ENCODE measurements at places on chromosomes 5 and 9. TPM values are rescaled to one million over a fixed set of nuclear protein-coding genes. Genes with fewer than 3 reads are reported as not detected.

DNA sequence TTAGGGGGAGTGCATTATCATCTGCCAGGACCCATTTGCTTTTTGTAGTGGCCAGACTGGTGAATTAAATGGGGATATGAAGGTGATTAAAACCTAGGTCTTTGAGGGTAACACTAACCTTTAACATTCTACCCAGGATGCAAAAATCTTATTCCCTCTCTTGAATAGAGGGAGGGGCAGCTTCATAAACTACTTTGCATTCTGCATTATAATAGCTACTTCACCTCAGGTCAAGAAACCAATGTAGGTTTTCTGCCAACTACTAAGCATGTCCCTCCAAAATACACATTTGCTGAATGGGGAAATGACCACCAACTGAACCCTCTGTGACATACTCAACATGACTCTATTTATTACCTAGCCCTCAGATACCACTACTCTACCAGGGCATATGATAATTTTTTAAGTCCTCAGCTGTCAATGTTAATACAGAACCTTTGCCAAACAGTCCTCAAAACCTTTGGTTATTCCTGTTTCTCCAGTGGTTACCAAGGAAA is 477.6 kb upstream of the CD180 start:
- DNase-seq, result no peak

DNA sequence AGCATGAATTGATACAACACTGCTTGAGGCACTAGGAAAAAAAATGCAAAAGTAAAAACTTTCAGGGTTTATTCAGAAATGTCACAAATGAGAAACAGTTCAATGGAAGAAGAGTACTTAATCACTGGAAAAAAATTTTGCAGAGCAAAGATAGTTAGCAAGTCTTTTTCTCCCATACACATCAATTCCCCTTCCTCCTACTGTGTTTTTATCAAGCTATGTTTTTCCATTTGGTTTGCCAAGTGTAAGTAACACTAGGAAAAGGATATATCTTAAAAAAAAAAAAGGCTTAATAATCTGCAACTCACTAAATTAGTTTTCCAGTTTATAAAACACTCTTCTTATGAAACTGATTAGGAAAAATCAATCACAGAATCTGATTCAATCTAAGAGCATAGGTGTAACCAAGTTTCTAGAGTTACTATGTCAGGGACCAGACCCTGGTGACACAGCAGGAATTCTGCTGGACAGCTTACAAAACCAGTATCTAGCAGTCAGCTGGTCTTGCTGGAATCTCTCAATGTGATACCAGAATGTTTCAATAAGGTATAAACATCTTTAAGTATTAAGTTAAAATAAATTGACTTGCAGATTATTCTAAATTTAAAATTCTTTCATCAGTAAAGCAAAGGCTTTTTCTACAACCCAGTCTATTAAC is 34.7 kb downstream of the RNF145 start:
- DNase-seq, result peak; percentile 53

- no peak for DNase-seq
These were observed 38.7 kb downstream of the F2R start for GRCh38 chr5:76754668-76755078.

DNA sequence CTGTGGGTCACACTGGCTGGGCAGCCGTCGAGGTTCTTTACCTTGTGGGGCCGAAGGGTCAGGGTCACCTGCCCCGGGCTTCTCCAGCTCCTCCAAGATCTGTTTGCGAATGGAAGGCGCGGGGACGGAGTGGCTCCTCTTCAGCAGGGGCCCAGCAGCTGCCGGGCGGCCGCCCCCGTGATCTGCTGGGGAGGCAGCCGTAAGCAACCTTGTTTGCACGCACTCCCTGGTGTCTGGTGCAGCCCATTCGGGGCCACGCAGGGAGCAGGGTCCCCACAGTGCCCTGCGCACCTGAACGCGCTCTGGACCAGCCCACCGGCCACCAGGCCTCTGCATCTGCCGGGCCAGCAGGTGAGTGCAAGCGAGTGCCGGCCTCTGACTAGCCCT is 34.9 kb downstream of the PNPLA7 start:
- no peak for DNase-seq

The FOXI1 gene
- total RNA-seq, result not detected

DNA sequence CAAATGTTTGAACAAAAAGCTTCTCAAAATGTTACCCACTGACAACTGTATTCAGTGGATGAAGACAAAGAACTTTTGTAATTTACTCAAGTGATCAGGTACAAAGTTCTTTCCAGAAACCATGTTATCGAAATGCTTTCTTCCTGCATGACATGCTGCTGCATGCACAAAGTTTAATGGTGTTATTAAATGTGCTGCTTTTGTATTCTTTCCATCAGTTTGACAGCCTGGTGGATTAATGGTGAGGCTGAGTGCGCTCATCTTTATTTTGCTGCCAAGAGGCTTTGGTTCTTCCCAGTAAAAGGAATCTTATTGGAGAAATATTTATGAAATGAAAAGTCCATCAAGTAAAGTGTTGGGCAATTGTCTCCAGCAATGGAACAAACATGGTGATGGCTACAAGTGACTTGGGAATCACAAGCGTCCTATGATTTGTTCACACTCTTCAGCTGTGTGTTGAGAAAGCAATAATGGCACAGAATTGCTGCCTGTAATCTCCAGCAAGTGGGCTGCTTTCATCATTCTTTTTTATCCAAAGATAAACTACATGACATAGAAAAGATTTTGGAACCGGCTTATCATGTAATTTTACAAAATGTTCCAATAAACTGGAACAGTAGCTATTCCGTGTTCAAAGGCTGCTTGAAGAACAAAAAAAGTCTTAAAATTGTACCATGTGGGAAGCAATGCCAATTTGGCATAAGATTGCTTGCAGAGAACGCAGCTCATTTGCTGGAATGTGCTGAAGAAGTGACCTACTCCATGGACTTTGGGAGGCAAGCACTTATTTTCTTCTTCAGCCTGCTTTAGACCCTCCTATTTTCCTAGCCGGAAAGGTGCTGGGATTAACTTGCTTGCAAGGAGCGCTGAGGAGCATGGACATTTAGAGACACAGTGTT is 153.1 kb downstream of the HSD17B3 start:
- no peak for DNase-seq

The GRM6 gene
- total RNA-seq, result not detected

The BRINP1 gene
- total RNA-seq, result 2.7 TPM

GRCh38 chr9:124779368-124780059 is 2.6 kb downstream of the OLFML2A start:
- DNase-seq, result peak; percentile 96

- DNase-seq, result peak; percentile 55
These were observed 35.6 kb upstream of the NIM1K start for GRCh38 chr5:43156388-43156787.

The DRD1 gene
- total RNA-seq, result 0.23 TPM

- peak; percentile 91 for DNase-seq
These were observed 339.4 kb downstream of the PRELID2 start for GRCh38 chr5:145495741-145496140.

GRCh38 chr9:91164724-91165520 is 196.8 kb downstream of the AUH start:
- DNase-seq, result peak; percentile 99

- DNase-seq, result peak; percentile 2
These were observed 17.4 kb downstream of the CDH9 start for GRCh38 chr5:27020973-27021372.

The WDR31 gene
- 1.6 TPM for total RNA-seq

DNA sequence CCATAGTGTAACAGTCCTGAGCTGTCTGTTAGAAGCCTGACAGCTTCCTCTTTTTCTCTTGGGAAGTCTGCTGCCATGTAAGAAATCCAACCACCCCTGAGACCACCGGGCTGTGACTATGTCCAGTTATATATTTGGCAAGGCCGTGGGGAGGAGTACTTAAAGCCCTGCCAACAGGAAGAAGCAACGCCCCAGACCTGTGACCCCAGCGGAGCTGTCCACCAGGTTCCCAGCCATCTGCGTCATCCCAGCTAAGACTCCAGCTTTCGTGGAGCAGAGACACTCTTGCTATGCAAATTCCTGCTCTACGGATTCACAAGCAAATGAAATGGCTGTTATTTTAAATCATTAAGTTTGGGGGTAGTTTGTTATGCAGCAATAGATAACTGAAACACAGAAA is 417.3 kb downstream of the TLE4 start:
- DNase-seq, result no peak

- no peak for DNase-seq
These were observed 42.6 kb upstream of the GFPT2 start for GRCh38 chr5:180395540-180396274.

The OTP gene
- 0.17 TPM for total RNA-seq

DNA sequence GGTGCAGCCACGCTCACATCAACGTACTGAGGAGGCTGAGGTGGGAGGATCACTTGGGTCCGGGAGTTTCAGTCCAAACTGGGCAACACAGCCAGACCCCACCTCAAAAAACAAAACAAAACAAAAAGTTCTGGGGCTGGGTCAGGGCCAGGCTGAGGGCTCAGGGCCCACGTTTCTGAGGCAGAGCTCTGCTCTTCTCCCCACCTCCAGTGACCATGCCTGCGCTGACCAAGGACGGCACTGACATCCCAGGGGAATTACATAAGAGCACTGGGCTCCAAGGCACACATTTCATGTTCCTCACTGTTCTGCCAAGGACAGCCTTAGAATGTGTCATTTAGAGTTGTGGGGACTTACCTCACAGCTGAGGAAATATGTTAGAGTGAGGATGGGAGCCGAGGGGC is 40.4 kb upstream of the TESK1 start:
- DNase-seq, result no peak

- no peak for DNase-seq
These were observed 88.6 kb downstream of the SMIM23 start for GRCh38 chr5:171874234-171874633.

- DNase-seq, result peak; percentile 90
These were observed 133.3 kb downstream of the PCSK5 start for GRCh38 chr9:76023715-76024195.

DNA sequence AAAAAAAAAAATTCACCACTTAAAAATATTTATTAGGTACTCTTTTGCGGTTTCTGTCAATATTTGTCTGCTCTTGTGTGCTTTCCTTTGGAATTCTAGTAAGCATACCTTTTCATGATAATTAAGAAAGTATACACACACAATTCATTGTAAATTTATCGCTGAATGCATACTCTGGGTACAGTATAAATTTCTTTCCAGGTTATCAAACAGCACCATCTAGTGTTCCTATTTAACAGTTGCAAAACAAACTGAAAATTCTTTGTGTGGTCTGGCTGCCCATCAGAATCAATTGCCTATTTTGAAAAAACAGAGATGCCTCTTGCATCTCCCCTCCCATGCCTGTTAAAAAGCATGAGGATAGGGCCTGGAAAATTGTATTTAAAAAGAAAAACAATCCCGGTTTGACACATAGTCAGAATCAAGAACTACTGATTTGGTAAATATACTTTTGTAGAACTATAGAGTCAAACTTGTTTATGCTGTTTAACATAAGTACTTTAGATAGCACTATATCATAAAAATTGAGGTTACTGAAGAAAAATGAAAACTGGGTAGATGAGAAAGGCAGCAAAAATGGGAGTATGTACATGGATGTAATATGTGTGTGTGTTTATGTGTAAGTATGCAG is 16.2 kb downstream of the PGGT1B start:
- DNase-seq, result peak; percentile 11

GRCh38 chr9:133367221-133367620 is 8.6 kb downstream of the SURF4 start:
- no peak for DNase-seq

GRCh38 chr9:133139246-133140173 is 18.5 kb upstream of the RALGDS start:
- no peak for DNase-seq

The IFNA21 gene
- not detected for total RNA-seq

- DNase-seq, result no peak
These were observed 443.8 kb upstream of the ST8SIA4 start for GRCh38 chr5:101346906-101347305.

The SLC35A4 gene
- 59.9 TPM for total RNA-seq

- no peak for DNase-seq
These were observed 258.9 kb downstream of the FAM114A2 start for GRCh38 chr5:153779836-153780235.

DNA sequence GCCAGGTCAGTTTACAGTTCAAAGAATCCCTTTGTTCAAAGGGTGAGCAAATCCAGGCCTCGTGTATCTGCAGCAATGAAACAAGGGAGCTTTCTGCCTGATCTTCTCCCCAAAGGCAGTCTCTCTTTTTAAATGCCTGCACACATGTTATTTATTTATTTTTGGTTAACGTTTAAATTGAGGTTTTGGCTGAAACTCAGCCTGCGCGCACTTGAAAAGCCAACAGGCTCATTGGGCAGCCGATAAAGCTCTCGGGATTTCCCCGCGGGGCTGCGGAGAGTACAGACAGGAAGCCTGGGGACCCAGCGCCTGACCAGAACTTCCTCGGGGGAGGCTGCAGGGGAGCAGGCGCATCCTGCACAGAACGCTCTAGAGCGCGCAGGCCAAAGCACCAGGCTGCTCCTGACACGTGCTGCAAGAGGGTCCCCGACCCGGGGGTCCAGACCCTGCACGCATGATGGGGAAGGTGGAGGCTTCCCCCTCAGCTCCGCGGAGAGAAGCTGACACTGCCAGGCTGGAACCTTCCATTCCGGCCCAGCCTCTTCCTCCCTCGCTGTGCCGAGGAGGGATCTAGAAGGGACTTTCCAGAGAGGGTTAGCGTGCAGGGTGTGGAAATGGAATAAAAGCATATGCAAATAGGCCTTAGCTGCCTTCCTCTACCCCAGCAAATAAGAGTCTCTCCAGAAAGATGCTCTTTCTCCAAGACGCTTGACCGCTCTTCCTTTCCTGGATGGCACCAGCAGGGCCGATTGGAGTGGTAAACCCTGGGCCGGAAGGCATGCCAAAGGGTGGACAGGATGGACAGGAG is 46.1 kb downstream of the PTTG1 start:
- DNase-seq, result peak; percentile 74

- DNase-seq, result peak; percentile 2
These were observed 49.6 kb upstream of the CPLX2 start for GRCh38 chr5:175821790-175822211.

The CCDC112 gene
- 10.5 TPM for total RNA-seq

- DNase-seq, result no peak
These were observed 155.4 kb upstream of the COL5A1 start for GRCh38 chr9:134486143-134486591.

The PCDHA3 gene
- total RNA-seq, result 1.1 TPM

DNA sequence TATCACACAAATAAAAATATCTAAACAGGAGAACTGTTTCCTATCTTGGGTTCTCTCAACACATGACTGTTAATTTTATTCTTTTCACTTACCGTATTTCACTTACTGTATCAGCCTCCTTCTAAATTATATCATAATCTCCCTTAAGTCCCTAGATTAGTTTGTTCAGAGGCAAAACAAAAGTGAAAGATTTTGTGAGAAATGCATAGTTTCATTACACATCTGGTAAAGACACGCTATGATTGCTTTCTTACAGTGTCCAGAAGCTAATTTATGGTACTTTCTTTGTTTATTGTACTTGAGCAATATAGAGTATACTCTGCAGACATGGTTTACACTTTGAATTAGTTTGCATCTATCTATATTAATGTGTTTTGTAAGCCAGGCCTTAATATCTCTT is 159.7 kb upstream of the TLX3 start:
- DNase-seq, result no peak

The BNIP1 gene
- 13.2 TPM for total RNA-seq

DNA sequence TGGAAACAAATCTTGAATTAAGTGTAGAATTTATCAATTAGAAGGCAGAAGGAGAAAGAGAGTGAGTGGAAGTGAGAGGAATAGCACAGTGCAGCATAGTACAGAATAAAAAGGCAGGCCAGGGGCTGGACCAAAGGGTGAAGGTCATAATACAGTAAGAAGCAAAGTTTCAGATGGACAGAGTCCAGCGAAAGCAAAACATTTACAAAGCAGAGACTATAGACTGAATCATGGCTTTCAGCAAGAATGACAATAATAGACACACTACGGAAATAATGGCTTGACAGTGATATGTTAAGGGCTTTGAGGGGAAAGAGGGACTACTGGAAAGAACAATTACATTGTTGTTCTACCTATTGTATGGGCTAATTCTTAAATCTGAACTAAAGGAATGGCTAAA is 249.0 kb upstream of the CHD1 start:
- DNase-seq, result no peak

The IFNA5 gene
- not detected for total RNA-seq

Data from astrocyte (in vitro differentiated cells and primary cell).